Stimulated activated CD4-positive, alpha-beta T cell treated with anti-CD3 and anti-CD28 coated beads, Interleukin-12 subunit alpha, Interleukin-12 subunit beta, amount 100 ng/mL, for 48 hours (primary cell): ENCODE measurements at places on chromosomes 4 and X.

GRCh38 chr4:70002507-70002906, 6.7 kb downstream of the STATH start:
- no peak for DNase-seq

DNA sequence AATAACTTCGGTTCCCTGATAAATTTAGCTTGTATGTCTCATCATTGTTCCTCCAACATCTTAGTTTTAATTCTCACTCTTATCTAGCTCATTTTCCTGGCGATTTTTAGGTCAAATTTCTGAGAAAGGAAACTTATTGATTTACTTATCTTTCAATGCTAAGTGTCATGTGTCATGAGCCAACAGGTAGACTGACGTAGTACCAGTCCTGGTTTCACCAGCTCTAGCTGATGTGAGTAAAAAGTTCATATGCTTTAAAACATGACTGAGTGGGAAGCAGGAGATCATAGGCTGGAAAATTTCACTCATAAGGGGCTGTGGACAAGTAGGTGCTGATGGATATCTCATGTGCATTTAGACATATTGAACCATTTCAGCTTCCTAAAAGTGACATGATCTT, 441.7 kb upstream of the NR3C2 start:
- no peak for DNase-seq

DNA sequence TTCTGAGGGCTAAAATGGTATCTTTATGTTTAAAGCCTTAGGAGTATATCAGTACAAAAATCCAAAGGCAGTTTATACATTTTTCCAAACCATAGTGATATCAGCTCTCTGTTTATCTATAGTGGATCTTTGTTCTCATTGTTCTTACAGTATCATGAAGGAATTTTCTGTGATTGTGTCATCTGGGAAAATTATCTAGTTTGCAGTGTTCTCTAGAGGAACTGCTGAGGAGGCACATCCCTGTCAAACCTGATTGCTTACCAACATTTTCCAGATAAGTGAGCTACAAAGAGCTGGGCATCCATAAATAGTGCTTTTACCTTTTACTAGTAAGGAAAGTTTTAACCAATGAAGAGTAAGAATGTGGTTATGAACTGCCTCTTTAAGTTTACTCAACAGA, 44.9 kb upstream of the SLC25A31 start:
- no peak for DNase-seq

DNA sequence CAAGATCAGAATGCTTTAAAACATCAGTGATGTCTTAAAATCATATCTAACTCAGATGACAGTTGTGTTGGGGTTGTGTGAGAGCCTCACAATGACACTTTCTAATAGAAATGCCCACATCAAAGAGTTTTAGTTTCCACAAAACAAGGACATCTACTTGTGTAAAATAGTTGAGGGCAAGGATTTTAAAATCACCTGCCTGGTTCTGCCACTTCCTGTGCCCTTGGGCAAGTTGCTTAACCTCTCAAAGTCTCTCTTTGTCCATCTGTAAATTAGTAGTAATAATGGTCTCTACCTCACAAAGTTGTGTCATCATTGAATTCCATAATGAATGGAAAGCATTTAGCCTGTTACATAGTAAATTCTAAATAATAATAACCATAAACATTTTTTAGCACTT, 41.9 kb upstream of the RELL1 start:
- no peak for DNase-seq

DNA sequence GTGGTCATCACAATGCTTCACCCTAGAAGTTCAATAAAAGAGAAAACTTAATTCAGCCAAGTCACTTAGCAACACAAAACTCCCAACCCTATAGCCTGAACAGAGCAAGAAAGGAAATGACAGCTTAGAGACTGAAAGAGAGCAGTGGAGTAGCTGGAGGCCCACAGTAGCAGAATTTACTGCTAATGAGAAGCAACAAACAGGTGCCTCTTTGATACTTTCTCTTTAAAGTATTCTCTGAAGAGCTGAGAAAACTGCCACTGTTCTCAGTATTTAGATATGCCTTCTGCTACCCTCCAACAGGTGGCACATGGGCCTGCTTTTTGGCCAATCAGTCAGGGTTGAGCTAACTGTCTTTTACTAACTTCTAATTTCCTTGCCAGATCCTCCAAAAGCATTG, 240.0 kb downstream of the GPC3 start:
- DNase-seq, result no peak
